ENCODE measurements at places on chromosomes 3 and 15.

- peak; percentile 16 for DNase-seq
These were observed 337.4 kb upstream of the TPRG1 start for GRCh38 chr3:188834349-188834748.

DNA sequence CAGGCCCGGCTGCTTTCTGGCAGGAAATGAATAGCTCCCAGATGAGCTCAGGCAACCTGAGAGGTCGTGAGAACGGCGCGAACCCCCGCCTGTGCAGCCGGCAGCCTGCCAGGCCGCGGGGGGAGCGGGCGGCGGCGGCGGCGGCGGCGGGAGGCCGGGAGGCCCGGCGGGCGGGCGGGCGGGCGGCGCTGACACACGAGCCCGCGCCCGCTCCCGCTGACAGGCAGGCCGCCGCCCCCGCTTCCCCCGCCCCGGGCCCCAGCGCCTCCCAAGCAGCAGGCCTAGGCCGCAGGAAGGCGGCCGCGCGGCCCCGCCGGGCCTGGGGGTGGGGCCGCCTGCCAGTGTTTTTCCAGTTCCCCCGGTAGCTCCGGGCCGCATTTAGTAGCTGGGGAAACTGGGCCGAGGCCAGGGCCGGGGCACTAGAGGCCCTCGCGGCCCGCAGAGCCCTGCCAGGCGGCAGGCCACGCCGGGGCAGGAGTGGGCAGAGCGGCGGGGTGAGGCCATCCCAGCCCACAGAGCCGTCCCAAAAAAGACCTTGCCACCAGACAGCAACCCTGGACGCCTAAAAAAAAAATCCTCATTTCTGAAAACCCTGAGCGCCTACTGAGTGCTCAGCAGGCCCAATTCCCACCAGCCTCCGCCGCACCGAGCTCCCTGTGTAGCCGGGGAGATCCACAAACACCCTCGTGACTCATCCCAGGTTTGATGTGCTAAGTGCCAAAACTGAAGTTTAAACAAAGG lies 5.6 kb downstream of the HES1 start:
- DNase-seq = peak; percentile 28

DNA sequence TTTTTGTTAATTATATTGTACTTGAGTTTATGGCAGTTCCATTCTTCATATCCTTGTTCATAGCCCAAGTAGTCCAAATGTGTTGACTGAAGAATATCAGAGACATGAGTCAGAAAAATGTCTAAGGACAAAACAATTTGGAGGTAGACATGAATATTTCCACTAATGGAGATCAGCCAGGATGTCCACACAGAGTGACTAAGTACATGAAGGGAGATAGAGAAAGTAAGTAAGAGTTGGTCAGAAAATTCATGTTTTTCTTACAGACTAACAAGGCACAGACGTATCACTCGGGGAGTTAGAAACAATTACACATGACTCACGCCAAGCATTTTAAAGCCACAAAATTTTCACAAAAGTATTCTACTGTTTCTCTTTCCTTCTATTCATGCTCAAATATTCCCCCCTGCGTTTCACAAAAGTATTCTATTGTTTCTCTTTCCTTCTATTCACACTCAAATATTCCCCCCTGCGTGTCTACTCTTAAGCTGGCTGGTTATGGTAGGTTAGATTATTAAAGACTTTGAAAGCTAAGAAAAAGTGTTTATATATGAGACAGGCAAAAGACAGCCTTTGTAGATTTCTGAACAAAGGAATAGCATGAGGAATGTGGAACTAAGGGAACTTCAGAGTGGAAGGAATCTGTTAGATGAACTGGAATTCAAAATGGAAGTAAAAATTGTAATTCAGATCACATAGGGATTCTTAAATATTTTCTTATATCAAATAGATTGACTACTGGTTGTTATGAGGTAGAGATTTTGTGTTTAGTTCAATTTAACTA lies 648.7 kb upstream of the CCDC54 start:
- no peak for DNase-seq

GRCh38 chr15:98281130-98281529 lies 320.6 kb downstream of the ARRDC4 start:
- no peak for DNase-seq

Measured in CD4-positive, alpha-beta T cell treated with Interleukin-4 for 4 hours (primary cell).